ENCODE measurements at places on chromosomes 3 and 15. TPM values are rescaled to one million over a fixed set of nuclear protein-coding genes. Genes with fewer than 3 reads are reported as not detected.

GRCh38 chr15:83306561-83306960 is 22.1 kb upstream of the BNC1 start:
- DNase-seq: no peak

DNA sequence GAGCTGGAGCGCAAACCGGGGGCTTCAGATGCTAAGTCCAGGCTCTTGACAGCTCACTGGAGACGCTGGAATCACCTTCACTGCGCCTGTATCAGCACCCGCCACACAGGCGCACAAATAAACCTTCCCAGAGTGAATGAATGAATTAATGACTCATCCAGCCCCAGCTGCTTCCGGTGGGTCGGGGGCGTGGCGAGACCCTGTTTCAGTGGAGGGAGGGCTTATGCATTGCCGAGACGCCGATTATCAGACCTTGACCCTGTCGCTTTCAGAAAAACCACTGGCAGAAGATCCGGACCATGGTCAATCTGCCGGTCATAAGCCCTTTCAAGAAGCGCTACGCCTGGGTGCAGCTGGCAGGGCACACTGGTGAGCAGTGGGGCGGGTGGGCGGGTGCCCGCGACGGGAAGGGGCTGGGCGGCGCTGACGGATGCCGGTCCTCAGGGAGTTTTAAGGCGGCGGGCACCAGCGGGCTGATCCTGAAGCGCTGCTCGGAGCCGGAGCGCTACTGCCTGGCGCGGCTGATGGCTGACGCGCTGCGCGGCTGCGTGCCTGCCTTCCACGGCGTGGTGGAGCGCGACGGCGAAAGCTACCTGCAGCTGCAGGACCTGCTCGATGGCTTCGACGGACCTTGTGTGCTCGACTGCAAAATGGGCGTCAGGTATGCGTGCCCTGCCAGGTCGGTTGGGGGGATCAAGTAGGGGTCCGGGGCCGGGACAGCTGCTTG is 7.7 kb downstream of the ITPKA start:
- DNase-seq: peak; percentile 28

GRCh38 chr15:68149059-68149458 is 56.1 kb downstream of the CALML4 start:
- DNase-seq: peak; percentile 57

GRCh38 chr3:40487172-40487571 is 10.2 kb downstream of the ZNF619 start:
- DNase-seq: no peak

DNA sequence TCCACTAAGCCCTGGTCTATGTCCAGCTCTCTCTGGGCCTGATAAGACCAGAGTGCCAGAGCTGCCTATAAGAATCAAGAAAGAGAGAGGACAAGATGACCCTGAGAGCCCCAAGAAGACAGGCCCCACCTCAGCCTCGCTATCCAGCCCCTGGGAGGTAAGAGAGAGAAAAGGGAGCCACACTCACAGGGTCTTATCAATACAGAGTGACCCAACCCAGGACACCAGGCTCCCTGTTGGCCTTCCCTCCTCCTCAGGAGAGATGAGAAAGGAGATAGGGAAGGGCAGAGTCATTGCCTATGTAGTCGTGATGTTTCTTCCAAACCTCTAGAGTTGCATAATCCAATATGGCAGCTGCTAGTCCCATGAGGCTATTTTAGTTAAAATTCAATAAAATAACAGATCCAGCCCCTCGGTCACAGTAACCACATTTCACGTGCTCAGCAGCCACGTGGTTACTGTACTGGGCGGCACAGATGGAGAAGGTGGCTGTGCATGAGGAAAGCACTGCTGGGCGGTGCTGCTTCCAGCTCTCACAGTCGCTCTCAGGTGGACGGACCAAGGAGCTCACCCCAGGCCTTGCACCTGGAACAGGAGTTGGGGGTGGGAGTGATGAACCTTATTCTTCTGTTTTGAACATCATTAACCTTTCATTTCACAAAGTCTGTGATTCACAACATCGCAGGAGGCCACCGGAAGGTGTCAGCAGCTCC is 525.8 kb downstream of the SHQ1 start:
- DNase-seq: no peak

DNA sequence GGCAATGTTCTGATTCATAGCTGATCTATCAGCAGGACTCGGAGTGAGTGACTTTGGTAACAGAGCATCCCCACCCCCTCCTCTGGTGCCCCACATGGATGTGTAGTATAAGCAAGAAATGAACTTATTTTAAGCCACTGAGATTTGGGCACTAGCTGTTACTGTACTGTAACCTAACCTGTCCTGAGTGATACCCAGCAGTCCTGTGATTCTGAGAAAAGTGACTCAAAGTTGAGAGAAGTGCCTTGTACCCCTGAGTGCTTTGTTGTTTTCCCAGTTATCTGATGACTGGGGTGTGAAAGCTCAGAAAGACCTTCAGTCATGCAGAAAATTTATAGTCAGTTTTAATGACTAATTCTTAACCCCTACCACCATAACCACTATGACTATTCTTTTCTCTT is 439.9 kb upstream of the RBMS3 start:
- DNase-seq: no peak

- no peak for DNase-seq
Measured at GRCh38 chr15:29435811-29436210, 166.2 kb upstream of the NSMCE3 start.

Gene THRB
- total RNA-seq: 0.98 TPM
